ENCODE measurements at places on chromosomes 11 and 22. TPM values are rescaled to one million over a fixed set of nuclear protein-coding genes. Genes with fewer than 3 reads are reported as not detected.

Gene TMEM151A
- total RNA-seq: not detected

Gene CHADL
- total RNA-seq: 0.87 TPM

Gene SIRT3
- total RNA-seq: 5.5 TPM

Gene DKK3
- total RNA-seq: 54.5 TPM

Gene SLC16A8
- total RNA-seq: 0.06 TPM

Gene CYTH4
- 0.07 TPM for total RNA-seq

Gene RNF215
- total RNA-seq: 28.0 TPM

Gene RHOD
- total RNA-seq: 86.8 TPM

Gene INS
- total RNA-seq: not detected

Gene SLC25A45
- total RNA-seq: 1.2 TPM

Gene OR4A16
- not detected for total RNA-seq

Gene APOL3
- total RNA-seq: 2.1 TPM

Gene TMEM179B
- 52.8 TPM for total RNA-seq

Measured in epithelial cell of proximal tubule (primary cell).